Muscle of leg (tissue), 16 donors: ENCODE measurements at places on chromosomes 6 and 20.

GRCh38 chr6:6545616-6546317 lies 42.8 kb upstream of the LY86 start:
- no peak for DNase-seq

GRCh38 chr6:38273325-38273724 lies 366.4 kb downstream of the BTBD9 start:
- peak; percentile 35 for DNase-seq

DNA sequence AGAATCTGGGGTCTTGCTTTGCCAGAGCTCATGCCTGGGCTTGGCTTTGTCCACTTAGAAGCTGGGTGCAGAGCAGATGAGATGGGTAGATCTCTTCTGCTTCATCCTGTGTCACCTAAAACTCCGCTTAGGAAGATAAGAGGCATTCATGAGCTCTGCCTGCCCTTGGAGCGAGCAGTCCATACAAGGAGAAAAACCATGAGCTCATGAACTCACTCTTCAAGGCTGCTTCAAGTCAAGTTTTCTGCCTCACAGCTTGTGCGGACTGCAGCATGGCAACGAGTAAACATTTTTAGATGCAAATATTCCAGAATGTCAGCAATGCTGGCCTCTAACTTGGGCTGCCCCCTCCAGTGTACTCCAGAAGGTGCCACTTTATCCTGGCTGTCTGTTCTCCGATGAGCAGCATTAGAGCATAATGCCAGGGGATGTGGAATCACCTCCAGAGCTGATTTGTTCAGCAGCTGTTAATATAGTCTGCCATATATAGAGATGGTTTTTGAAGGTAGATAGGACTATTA lies 10.7 kb upstream of the UQCC2 start:
- no peak for DNase-seq

GRCh38 chr20:30513050-30513628 lies 744.3 kb upstream of the DEFB115 start:
- DNase-seq = no peak

DNA sequence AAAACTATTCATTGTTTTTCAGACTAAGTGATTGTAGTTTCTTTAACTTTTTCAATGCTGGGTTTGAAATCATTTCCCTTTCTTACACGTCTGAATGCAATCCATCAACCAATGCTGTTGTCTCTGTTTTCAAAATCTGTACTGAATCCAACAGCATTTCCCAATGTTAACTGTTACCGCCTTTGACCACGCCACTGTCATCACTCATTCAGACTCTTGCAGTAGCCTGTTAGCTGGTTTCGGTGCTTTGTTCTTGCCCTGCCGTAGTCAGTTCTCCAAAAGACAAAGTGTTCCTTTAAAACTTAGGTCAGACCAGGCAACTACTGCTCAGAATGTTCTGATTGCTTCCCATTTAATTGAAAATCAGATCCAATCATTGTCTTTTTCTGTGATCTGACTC lies 131.3 kb downstream of the PLCB4 start:
- no peak for DNase-seq

- DNase-seq = no peak
Observed at GRCh38 chr6:160111806-160112205, 9.8 kb upstream of the SLC22A1 start.

- DNase-seq = no peak
Observed at GRCh38 chr6:75428204-75428603, 65.4 kb downstream of the FILIP1 start.

DNA sequence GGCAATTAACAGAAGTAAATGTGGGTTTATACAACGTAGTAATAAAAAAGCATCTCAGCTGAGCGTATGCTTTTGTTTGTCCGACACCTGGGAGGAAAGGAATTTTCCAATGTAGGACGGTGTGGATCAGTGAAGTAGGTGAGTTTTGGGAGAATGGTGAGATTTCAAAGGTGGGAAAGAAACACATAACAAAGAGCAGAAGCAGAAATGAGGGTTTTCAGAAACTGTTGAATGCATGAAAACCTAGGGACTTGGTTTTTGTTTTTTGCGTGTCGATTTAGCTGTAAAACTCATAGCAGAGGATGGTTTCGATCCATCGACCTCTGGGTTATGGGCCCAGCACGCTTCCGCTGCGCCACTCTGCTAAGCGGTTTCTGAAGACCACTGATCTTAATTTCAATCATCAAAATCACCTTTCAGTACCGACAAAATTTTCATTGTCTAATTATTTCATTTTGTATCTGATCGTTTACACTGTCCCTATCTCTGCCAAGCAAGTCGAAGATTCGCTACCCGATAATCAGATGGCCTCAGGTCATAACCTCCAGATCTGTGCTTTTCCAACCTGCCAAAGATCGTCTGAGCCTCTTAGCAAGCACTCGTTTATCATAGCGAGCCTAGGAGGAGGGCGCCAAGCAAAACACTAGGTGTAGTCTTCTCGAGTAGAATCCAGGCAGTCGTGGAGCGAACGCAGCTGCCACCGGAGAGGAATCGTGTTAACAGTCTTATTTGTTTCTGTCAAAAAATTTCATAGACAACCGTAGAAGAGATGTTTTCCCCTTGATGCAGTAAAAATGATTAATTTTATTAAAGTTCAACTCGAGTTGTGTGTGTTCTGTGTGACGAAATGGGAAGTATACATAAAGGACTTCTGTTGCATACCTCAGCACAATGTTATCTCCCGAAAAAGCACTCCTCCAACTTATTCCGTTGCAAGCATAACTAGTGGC lies 20.9 kb upstream of the POM121L2 start:
- DNase-seq = peak; percentile 67

DNA sequence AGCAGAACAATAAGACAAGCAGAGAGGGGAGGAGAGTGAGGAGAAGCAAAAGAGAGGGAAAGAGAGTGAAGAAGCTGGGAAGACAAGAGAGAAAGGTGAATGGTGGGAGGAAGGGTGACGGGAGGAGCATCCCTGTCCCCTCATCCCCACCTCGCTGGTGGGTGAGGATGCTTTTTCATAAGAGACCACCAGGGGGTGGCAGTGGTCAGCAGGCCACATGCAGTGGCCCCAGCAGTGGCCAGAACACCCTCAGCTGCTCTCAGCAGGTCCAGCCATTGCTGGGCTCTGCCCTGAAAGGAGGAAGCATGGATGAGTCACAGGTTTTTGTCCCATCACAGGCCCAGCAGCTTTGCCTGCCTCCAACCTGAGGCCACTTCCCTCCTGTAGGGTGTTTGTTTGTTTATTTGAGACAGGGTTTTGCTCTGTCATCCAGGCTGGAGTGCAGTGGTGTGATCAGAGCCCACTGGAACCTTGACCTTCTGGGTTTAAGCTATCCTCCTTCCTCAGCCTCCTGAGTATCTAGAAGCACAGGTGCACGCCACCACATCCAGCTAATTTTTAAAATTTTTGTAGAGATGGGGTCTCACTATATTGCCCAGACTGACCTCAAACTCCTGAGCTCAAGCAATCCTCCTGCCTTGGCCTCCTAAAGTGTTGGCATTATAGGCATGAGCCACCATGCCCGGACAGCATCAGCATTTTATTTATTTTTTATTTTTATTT lies 24.0 kb downstream of the FGD2 start:
- DNase-seq = peak; percentile 79
